ENCODE measurements at places on chromosomes 3 and 15.
A peak's percentile ranks its signal among the peaks of the same experiment; 100 is the strongest.

GRCh38 chr3:73056014-73056844, 5.2 kb upstream of the EBLN2 start:
- no peak for DNase-seq

- no peak for DNase-seq
Observed at GRCh38 chr3:148974726-148975125, 16.6 kb upstream of the GYG1 start.

DNA sequence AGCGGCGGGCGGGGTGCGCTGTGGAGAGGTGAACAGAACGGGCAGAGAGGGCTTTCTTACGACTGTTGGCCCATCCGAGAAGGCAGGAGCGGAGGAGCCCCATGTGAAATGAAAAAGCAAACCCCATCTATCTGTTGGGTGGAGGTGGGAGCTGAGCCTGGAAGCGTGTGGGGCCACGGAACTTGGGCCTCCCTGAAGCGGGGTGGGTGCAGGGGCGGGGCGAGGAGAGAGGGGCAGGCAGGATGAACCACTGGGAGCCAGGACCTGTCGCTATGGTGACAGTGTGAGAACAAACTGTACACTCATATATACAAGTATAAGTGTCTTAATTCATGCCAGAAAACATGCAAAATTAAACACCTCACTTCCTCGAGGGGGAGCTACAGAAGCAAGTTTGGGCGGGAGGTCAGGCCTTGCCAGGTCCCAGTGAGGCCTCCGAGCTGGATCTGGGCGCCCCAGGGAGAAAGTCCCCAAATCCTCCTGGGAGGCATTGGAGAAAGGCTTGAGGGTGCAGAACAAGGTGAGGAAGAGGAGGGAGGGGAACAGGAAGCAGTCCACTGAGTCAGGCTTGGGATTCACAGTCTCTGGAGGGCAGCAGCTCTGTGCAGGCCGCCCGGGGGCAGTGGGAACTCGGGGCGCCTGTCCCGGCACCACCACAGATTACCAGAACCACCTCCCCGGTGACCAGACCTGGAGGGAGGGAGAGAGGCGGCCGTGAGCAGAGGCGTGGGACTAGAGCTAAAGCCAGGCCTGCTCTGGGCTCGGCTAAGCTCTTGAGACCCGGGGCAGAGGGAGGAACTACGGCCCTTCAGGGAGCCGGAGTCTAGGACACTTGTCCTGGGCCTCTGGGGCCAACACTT, 34.8 kb downstream of the RBPMS2 start:
- DNase-seq = peak; percentile 84

DNA sequence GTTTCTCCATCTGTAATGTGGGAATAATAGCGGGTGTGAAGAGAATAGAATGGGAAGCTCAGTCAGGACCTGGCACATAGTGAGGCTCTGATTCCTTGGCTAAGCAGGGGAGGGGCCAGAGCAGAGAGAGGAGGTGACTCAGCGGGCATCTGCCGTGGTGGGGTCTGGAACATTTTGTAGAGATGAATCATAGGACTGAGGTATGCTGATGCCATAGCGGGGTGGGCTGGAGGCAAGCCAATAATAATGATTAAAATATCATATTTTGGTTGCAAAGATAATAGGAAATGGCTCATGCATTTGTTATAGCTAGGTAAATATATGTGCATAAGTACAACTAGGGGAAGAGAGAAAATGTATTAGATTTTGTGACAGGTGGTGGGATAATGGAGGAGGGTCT, 11.2 kb downstream of the TGM4 start:
- DNase-seq = no peak

- DNase-seq = no peak
Observed at GRCh38 chr3:11535243-11535960, 108.3 kb downstream of the VGLL4 start.

GRCh38 chr3:22632536-22632935, 570.6 kb upstream of the UBE2E2 start:
- no peak for DNase-seq

DNA sequence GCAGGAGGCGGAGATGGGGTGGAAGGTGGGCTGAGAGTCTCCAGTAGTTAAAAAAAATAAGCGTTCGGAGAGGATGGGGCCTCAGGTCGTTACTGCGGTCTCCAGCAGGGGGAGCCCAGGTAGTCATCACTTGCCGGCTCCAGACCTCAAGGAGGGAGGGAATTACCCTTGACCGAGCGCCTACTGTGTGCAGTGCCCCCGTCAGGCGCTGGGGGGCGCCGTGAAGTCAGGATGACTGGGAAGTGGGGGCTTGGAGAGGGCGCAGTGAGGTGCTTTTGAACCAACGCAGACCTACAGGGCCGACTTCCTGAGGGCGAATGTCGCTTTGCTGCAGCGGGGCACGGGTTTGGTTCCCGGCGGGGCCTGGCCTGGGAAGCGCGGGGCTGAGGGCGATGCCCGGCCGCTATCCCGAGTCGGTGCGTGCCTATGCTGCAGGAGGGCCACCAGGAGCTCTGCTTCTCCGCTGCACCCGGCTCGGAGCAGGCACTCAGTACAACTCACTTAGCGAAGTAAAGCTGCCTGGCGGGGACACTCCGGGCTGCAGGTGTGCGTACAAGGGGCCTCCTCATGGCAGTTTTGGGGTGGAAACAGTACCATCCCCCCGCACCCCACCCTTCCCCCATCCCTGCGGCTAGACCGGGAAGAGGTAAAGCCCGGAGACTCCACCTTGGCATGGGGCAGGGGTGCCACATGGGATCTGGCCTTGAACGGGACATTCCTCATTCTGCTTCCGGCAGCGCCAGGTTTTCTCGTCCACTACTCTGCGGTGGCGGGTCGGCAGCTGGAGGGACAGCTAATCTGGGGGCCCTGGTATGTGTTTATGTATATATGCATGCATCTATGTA, 79.8 kb downstream of the RHCG start:
- no peak for DNase-seq

GRCh38 chr3:179599531-179599930, 4.9 kb downstream of the MRPL47 start:
- DNase-seq = no peak

DNA sequence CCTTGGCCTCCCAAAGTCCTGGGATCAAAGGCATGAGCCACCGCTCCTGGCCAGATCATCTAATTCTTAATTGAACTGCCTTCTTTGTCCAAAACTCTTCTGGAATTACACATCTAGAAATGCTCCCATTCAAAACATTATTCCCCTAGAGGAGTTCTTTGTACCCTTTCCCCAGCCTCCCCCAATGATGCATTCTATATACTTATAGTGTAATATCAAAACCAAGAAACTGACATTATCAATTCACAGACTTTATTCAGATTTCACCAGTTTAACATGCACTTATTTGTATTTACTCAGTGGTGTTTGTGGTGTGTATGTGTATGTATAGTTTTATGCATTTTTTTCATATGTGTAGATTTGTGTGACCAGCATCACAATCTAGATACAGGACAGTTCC, 85.0 kb downstream of the PTPRG start:
- no peak for DNase-seq

DNA sequence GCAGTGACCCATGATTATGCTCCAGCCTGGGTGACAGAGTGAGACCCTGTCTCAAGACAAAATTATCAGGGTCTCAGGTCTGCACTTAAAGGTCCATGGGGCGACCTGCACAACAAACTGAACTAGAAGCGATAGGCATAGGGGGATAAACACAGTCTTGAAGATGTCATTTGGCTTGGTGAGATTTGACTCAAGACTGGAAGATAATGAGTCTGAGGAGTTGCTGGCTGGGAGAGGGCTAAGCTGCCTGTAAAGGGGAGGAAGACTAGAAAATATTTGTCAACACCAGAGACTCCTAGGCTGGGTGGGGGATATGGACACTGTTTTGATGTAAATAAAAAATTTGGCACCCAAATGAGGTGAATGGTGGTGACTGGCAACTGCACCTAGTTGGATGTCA, 19.8 kb downstream of the GHRL start:
- no peak for DNase-seq

DNA sequence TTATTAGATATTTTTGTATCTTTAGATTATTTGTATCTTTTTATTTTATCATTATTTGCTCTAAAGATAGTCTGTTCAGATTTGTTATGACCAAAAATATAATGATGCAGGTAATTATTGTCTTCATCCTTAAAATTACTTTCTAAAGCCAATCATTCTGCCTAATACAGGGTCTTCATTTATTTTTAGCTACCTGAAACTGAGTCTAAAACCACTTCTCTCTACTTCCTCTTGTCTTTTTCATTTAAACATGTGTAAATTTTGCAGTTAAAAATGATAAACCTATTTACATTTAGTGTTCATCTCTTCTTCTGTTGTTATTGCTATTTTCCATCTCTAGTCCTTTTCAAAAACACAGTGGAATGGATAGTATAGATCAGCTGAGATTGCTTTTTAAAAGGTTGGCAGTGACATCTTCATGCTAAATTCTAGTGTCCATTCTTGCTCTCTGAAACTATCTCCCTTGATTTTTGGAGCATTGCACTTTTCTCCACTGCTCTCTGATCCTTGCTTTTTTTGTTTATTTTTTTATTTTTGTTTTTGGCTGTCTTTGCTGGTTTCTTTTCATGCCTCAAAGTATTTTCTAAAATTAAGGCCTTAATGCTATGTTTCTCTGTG, 91.8 kb downstream of the UBE2E2 start:
- DNase-seq = no peak

GRCh38 chr3:133525435-133525834, 48.1 kb upstream of the CDV3 start:
- DNase-seq = no peak

DNA sequence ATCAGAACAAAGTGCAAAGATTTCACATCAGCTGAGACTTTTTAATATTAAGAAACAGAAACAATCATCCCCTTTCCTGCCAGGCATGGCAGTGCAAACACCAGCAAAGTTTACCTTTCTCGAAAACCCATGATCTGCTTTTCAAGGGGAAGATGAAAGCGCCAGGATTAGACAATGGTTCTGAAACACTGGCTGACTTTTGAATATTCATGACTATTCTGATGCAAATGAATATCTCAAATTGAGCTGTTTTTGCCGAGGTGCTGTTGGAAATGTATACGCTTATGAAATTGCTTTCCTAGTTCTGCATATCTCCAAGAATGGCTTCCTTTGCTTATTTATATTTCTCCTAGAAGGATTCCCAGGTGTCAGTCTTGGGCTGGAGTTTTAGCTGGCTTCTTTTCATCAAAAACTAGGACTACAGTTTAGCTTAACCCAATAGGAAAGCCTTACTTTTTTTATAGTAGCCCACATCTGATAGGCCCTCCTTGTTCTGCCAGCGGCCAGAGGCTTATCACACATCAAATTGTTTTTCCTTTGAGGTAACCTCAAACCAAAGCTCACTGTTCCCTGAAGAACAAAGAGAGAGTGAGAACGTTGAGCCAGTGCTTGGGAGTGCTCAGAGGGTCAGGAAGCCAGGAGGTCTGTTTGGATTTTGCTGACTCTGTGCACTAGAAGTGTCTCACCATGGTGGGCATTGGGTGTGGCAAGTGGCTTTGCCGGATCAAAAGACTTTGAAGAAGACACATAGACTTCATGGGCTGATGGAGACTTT, 74.0 kb upstream of the PLCL2 start:
- DNase-seq = no peak

All from Right ventricle myocardium inferior (tissue), 1 donor.